Muscle of back (tissue), 13 donors: ENCODE measurements at places on chromosomes 7 and 10. TPM values are rescaled to one million over a fixed set of nuclear protein-coding genes. Genes with fewer than 3 reads are reported as not detected.

PAX2 gene
- polyA plus RNA-seq, result not detected

SPAM1 gene
- polyA plus RNA-seq, result not detected

MPP7 gene
- 7.3 TPM for polyA plus RNA-seq

EGR2 gene
- 6.8 TPM for polyA plus RNA-seq

PLPP4 gene
- polyA plus RNA-seq, result not detected

PRR15 gene
- not detected for polyA plus RNA-seq

ACHE gene
- polyA plus RNA-seq, result 90.6 TPM

SPDYE2B gene
- 3.9 TPM for polyA plus RNA-seq

DNA sequence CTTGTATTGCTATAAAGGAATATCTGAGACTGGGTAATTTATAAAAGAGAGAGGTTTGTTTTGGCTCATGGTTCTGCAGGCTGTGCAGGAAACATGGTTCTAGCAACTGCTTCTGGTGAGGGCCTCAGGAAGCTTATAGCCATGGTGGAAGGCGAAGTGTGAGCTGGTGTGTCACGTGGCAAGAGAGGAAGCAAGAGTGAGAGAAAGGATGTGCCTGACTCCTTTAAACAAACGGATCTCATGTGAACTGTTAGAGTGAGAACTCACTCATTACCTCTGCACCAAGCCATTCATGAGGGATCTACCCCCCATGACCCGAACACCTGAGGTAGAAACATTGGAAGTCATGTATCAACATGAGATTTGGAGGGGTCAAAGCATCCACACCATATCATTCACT is 7.7 kb upstream of the ITPRIP start:
- DNase-seq, result no peak

DNA sequence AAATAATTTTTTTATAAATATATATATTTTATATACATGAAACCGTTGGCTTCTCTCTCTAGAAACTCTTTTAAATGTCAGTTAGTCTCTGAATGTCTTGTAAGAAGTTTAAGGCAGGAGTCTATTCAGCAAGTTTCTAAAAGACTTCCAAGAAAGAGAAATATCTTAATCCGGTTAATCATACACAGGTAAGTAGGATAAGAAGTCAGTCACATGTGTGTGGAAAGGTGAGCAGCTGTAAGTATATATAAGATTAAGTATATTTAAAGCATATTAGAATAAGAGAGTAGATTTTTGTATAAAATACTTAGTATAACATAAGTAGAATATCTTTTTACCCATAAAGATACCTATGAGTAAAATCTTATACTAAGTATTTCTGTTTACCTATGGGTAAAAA is 48.9 kb downstream of the AGBL3 start:
- no peak for DNase-seq

- no peak for DNase-seq
Measured at GRCh38 chr10:75070476-75070875, 41.0 kb upstream of the SAMD8 start.

DNA sequence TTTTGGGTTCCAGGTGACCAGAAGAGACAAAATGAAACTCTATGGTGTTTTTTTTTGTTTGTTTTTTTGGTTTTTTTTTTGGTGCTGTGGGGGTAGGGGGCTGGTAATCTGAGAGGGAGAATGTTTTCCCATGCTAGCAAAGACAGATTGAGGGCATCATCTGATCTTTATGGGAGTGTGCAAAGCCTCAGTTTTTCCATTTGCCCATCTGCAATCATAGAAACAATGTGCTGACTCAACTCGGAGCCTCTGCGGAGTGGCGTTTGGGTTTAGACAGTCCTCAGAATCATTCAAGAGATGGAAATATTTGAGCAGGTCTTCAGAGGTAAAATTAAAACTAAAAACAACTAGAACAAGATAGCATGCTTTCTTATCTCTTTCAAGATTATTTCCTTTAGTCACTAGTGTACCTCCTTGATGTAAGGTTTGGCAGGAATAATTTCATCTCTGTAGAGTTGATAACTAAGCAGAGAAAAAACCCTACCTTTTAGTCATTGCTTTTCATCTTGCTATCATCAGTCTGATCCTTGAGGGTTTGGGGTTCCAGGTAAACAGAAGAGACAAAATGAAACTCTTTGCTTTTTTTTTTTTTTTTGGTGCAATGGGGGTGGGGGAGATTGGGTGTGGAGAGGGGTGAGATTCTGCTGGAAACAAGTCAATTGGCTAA is 18.0 kb downstream of the CNNM2 start:
- DNase-seq, result no peak

DNA sequence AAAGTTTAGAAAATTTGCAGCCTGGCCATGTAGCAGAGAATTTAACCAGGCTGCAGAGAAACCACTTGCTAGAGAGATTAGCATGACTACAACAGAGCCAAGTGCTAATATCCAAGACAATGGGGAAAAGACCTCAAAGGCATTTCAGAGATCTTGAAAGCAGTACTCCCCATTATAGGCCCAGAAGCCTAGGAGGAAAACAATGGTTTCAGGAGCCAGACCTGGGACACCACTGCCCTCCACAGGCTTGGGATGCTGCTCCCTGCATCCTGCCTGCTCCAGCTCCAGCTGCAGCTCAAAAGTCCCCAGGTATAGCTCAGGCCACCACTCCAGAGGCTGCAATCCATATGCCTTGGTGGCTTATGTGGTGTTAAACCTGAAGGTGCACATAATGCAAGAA is 101.5 kb upstream of the TMEM72 start:
- DNase-seq, result no peak

DNA sequence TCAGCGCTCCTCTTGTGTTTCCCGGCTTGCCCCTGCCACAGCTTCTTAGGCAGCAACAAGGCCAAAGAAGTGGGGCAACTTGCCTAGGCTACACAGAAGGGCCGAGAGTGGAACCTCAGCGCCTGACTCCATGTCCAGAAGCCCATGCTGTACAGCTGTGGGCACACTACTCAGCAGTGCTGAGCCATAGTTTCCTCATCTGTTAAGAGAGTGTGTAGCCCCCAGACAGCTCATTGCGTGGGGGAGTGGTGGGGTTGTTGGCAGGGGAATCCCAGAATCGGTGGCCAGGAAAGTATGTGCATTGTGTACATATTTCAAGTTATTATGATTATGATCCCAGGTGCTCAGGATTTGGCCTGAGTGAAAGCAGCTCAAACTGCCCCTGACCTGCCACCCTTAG is 96.2 kb downstream of the CDH23 start:
- DNase-seq, result no peak

DNA sequence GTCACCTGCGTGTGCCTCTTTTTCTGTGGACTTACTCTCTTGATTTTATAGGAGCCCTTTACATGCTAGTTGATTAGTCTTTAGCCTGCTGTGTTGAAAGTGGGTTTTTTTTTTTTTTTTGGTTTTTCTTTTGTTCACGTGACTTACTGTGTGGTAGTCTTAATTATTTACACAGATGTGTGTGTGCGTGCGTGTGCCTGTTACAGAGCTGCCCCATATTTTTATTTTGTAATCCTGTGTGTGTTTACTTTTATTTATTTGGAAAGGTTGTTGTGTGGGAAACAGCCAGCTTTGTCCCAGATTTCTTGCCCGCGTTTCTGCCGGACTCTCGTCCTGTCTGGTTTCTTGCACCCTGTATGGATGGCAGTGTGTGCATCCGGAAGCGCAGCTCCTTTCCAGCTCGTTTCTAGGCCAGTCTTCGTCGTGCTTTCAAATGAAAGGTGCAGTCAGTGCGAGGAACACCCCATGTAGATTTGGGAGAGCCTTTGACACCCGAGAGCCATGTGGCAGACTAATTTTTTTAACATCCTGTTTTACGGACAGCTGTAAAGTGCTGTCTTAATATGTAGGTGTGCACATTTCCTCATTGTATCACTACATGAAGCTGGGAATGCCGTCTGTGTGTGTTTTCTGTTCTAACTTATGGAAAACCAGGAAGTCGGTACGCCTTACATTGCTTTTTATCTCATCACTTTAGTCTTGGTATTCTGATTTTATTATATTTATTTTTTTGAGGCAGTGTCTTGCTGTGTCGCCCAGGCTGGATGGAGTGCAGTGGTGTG is 55.6 kb downstream of the DNAJB6 start:
- DNase-seq, result no peak

DNA sequence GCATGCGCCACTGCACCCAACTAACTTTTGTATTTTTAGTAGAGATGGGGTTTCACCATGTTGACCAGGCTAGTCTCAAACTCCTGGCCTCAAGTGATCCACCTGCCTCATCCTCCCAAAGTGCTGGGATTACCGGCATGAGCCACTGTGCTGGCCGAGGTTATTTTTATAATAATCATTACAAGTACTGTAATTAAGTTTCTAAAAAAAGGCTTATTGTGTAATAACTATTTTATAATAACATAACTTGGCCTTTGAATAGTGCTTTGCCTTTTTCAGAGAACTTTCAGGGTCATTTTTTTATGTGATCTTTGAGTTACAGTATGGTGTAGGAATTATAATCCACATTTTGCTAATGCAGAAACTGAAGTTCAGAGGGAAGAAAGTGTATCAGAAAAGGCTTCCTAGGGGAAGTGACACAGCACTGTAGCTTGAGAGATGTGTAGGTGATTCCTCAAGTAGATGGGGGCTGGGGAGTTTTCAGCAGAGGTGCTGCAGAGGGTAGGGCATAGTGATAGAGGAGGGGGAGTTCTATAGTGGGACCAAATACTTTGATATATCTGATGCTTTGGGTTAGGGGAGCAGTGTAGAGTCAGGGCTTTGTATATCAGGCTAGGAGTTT is 9.2 kb upstream of the SYPL1 start:
- DNase-seq, result no peak

DNA sequence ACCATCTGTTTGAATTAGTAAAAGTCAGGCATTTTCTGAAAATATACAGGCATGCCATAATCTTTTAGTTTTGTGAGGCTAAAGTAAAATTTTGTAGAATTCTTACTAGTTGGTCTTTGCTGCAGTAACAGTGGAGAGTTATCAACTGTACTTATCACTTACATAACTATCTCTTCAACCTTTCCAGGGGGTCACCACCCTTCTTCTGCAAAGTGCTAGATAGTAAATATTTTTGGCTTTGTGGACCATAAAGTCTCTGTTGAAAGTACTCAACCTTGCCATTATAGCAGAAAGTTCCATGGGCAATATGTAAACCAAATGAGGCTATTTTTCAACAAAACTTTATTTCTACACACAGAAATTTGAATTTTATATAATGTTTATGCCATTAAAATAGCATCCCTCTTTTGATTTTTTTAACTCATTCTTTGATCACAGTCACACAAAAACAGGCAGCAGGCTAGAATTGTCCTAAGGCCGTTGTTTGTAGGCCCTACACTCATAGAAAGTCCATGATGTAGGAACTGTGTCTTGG is 59.5 kb upstream of the KLF6 start:
- no peak for DNase-seq

GRCh38 chr7:4713183-4713784 is 31.2 kb downstream of the FOXK1 start:
- DNase-seq, result no peak

DNA sequence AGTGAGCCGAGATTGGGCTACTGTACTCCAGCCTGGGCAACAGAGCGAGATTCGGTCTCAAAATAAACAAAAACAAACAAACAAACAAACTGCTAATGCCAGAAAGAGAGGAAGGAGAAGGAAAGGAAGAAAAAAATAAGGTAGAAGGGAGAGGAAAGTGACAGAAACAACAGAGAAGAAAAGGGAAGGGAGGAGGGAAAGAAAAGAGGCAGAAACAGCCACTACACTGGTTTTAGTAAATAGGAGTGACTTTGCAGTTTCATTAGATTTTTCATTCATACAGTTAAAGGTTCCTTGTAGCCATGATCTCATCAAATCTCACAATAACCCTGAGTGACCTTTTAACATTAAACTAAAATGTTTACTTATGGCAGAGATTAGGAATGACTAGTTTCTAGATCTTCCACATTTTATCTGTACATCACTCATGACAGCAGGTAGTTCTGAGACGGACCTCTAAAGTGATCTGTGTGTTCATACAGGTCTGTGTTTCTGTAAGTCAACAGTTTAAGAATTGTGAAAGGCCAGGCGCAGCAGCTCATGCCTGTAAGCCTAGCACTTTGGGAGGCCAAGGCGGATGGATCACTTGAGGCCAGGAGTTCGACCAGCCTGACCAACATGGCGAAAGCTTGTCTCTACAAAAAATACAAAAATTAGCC is 191.3 kb upstream of the KLF14 start:
- DNase-seq, result no peak

DNA sequence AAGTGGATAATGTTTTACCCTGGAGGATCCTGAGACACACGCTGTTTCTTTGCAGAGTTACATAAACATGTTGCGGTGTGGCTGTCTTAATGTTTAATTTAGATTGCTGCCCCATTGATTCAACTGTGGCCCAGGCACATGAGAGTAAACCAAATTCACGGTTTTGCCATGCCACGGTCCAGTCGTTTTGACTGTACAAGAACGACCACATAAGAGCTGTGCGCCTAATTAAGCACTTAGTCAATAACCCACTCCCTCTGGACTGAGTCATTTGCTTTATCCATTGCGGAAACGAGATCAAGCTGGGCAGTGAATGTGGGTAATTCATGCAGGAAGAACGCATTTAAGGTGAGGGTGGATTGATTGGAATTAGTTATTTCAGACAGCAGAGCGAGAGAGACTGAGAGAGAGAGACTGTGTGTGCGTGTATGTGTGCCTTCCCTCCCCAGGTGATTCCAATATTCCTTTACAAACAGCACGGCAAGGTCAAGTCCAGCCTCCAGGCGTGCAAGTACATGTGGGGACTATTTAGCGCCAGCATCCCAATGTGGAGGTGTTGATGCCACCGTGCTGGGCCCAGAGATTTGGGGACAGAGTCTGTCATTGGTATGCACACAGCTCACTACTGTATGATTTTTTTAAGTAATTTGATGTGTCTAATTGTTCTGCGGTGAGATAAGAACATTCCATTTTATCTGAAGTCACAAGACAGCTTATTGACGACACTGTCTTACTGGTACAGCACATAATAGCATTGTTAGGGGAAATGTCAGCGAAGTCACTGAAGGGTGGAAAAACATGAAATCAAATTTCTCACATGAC is 8.4 kb upstream of the TEX36 start:
- DNase-seq, result no peak

DNA sequence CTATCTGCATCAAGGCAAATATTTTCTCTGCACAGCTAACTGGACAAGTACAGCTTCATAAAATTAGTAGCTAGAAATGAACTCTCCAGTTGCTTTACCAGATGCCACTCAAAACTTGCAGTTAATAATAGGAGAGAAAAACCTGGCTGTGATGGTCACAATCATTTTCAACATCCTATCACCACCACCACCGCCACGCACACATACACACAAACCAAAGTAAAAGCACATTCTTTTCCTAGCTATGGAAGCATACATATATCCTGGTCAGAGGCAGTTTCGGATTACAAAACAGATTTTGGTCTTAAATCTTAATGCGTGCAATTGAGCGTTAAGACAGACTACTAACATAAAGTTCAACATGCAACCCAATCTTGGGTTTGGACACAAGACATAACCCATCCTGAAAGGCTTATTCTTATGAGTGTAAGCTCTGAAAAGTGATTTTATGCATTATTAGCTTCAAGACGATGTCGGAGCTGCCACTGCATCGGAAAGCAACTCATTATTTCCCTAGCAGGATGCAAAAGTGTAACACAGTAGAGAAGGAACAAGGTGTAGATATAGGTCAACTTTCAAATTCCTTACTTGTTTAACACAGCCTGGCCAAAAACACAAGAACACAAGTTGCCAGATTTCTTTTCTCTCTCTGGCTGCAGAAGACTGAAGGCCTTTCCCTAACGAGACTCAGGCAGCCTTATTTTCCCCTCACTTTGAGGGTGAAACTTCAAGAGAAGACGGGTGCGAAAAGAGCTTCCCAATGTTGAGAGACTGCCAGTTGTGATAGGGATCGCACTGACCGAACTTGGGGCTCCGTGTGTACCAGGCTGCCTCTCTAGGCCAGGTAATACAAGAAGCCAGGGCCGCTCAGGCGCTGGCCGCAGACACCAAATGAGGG is 1.2 kb downstream of the CACUL1 start:
- DNase-seq, result no peak
